ENCODE measurements at places on chromosomes 7 and 10.
A peak's percentile ranks its signal among the peaks of the same experiment; 100 is the strongest.

- H3K4me3 ChIP-seq: no peak overlapping the region
- no peak overlapping the region for H3K27ac ChIP-seq
- DNase-seq: no peak
- no peaks in the 10 kb centered on the region for H3K36me3 ChIP-seq
Measured at GRCh38 chr7:4189131-4189570, 492.9 kb upstream of the FOXK1 start.

DNA sequence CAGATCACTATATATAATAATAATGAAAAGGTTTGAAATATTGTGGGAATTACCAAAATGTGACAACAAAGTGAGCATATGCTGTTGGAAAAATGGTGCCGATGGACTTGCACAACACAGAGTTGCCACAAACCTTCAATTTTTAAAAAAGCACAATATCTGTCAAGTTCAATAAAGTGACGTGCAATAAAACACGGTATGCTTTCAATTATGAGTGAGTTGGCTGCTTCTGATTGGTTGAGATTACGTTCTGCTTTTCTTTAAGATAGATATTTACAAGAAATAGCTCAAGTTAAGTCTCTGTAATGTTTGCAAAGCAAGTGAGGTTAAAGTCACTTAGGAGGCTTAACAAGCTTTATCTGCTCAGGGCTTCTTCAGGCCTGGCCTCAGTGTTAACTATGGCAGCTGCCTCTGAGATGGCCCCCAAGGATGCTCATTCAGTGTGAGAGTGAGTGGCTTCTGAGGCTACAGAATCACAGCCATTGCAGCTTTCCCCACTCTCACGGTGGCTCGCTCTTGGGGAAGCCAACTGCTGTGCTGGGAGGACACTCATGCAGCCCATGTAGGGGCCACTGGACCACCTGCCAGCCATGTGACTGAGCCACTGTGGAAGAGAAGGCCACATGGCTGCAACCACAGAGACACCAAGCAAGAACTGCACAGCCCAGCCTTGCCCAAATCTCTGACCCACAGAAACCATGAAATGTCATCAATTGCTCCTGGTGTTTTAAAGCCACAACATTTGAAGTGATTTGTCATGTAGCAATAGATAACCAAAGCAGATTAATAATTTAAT, 78.3 kb upstream of the TMEM72 start:
- no peaks in the 10 kb centered on the region for H3K36me3 ChIP-seq
- H3K27ac ChIP-seq: no peak overlapping the region
- H3K4me1 ChIP-seq: no peaks in the 10 kb centered on the region
- no peak for DNase-seq
- H3K27me3 ChIP-seq: peaks cover 3% of the 10 kb centered on the region

GRCh38 chr7:130152493-130153210, 52.6 kb downstream of the TMEM209 start:
- no peaks in the 10 kb centered on the region for H3K4me1 ChIP-seq
- H3K27me3 ChIP-seq: no peaks in the 10 kb centered on the region
- DNase-seq: no peak
- H3K4me3 ChIP-seq: no peak overlapping the region

DNA sequence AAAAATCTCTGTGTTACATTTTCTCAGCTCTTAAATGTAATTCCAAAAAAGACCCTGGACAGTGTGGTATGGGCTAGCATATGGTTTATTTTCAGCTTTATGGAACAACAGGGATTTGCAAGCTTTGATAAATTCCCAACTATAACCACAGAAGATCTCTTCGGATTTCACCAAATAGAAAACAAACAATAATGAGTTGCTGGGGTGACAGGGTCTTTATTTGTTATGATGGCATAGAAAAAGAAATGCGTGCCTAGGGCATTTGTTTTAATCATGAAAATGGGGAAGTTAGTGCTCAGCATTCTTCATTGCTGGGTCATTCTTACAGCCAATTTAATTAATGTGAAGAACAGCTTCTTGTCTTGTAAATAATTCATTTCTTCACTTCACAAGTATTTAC, 139.0 kb downstream of the LRRN3 start:
- no peaks in the 10 kb centered on the region for H3K36me3 ChIP-seq
- no peak for DNase-seq
- H3K27me3 ChIP-seq: no peaks in the 10 kb centered on the region

DNA sequence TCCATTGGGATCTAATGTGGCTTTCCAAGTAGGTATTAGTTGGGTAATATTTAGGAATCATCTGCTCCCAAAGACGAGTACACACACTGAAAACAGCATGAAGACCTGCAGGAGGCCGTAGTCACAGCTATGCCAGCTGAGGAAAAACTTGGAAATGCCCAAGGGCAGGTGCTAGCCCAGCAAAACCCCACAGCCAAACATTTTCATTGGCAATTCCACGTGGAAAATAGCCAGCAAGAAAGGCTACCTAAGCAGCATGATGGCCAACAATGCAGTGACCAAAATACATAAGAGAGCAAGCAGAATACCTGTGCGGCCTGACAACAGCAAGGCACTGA, 32.7 kb downstream of the DOCK4 start:
- no peaks in the 10 kb centered on the region for H3K36me3 ChIP-seq
- H3K4me1 ChIP-seq: no peaks in the 10 kb centered on the region
- H3K27me3 ChIP-seq: peaks cover 16% of the 10 kb centered on the region
- no peak for DNase-seq
- no peak overlapping the region for H3K4me3 ChIP-seq
- no peak overlapping the region for H3K27ac ChIP-seq

DNA sequence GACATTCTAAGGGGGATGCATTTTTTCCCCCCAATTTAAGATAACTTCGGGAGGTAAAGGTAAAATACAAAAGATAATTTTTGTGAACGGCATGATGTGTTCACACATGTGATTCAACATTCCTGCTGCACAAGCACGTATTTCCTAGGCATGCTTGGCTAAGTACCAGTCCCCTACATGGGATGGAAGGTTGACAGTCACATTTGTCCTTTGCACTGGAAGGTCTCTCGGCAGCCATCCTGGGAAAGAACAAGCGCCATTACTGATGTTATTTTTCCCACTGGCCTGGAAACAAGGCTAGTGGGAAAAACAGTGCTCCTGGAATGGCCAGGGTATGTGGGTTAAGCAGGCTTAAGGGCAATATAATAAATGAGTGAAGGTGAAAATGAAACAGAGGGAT, 276.2 kb upstream of the AOAH start:
- no peaks in the 10 kb centered on the region for H3K27me3 ChIP-seq
- H3K27ac ChIP-seq: no peak overlapping the region
- no peak overlapping the region for H3K4me3 ChIP-seq

GRCh38 chr7:130667593-130668257, 823 bp downstream of the COPG2 start:
- H3K36me3 ChIP-seq: peaks cover 22% of the 10 kb centered on the region
- peak overlapping the region; percentile 28 for H3K27ac ChIP-seq
- peak overlapping the region; percentile 75 for H3K4me3 ChIP-seq
- DNase-seq: no peak
- no peaks in the 10 kb centered on the region for H3K27me3 ChIP-seq

GRCh38 chr7:116776046-116776445, 86.3 kb upstream of the CAPZA2 start:
- H3K4me3 ChIP-seq: no peak overlapping the region
- no peak for DNase-seq
- no peaks in the 10 kb centered on the region for H3K36me3 ChIP-seq
- no peaks in the 10 kb centered on the region for H3K4me1 ChIP-seq

DNA sequence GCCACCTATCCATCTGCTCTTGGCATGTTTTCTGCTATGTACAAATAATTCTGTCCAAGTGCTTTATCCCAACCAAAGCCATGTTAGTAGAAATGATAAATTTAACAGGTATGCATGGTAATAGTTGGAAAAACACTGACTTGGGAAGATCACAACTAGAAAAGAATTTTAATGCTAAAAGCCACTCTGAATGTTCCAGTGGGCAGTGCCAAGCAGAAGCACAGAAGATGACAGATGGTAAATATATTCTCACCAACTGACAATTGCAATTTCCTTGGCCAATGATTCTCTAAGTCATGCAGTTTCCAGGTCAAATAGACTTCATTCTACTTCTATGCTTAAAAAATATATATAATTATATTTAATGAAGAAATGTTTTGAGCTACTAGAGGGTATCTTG, 83.6 kb upstream of the SEMA3C start:
- no peaks in the 10 kb centered on the region for H3K4me1 ChIP-seq
- no peak overlapping the region for H3K4me3 ChIP-seq
- no peak overlapping the region for H3K27ac ChIP-seq
- H3K36me3 ChIP-seq: no peaks in the 10 kb centered on the region
- DNase-seq: no peak

- no peak for DNase-seq
- H3K4me1 ChIP-seq: peaks cover 5% of the 10 kb centered on the region
- H3K27me3 ChIP-seq: peaks cover 54% of the 10 kb centered on the region
- no peak overlapping the region for H3K4me3 ChIP-seq
Measured at GRCh38 chr10:3207351-3207750, 34.8 kb upstream of the PITRM1 start.

GRCh38 chr10:31581741-31582323, 262.8 kb downstream of the ZEB1 start:
- no peak overlapping the region for H3K4me3 ChIP-seq
- H3K27me3 ChIP-seq: no peaks in the 10 kb centered on the region
- no peak overlapping the region for H3K27ac ChIP-seq
- no peaks in the 10 kb centered on the region for H3K4me1 ChIP-seq

GRCh38 chr10:59698326-59698725, 11.3 kb downstream of the SLC16A9 start:
- H3K4me3 ChIP-seq: no peak overlapping the region
- H3K27me3 ChIP-seq: peaks cover 5% of the 10 kb centered on the region
- H3K4me1 ChIP-seq: no peaks in the 10 kb centered on the region
- H3K36me3 ChIP-seq: no peaks in the 10 kb centered on the region
- H3K27ac ChIP-seq: no peak overlapping the region
- DNase-seq: no peak

GRCh38 chr7:101813402-101814019, 3.9 kb upstream of the CUX1 start:
- peaks cover 24% of the 10 kb centered on the region for H3K4me1 ChIP-seq
- H3K27ac ChIP-seq: no peak overlapping the region
- no peaks in the 10 kb centered on the region for H3K27me3 ChIP-seq

- H3K27me3 ChIP-seq: peaks cover 7% of the 10 kb centered on the region
- H3K4me3 ChIP-seq: no peak overlapping the region
- no peaks in the 10 kb centered on the region for H3K36me3 ChIP-seq
- DNase-seq: peak; percentile 8
- H3K4me1 ChIP-seq: no peaks in the 10 kb centered on the region
Measured at GRCh38 chr7:28062197-28062991, 118.2 kb downstream of the JAZF1 start.

DNA sequence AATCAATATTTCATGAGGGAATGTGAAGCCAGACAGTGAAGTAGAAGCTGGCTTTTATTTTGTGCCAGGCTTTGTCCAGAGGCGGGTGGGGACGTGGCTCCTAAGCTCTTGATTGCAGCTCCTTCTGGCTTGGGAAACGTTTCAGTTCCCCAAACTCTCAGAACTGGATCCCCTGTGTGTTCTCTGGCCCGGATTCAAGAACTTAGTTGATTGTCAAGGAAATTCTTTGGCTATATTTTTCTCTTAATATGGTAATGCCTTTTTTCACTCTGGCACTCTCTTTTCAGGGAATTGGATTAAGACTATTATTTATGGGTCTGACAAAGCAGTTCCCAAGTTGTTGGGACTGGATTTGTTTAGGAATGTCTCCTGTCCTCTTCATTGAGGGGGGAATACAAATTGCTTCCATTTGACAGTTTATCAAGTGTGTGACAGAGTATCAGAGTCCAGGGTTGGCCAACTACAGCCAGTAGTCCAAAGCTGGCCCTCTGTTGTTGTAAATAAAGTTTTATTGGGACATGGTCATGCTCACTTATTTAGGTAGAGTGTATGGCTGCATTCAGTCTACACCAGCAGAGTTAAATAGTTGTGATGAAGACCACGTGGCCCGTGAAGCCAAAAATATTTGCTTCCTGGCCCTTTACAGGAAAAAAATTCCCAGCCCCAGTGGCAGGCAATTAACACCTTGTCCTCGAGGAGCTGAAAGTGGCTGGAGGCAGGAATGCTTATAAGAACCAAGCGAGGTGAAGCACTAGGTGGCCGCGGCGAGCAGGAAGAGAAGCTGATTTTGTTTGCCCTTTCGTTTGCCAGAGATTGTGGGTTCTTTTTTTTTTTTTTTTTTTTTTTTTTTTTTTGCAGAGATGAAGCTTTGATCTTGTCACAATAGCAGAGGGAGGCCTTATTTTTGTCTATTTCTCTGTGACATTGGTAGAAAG, 34.3 kb downstream of the HTRA1 start:
- H3K36me3 ChIP-seq: no peaks in the 10 kb centered on the region
- H3K27me3 ChIP-seq: peaks cover 2% of the 10 kb centered on the region
- no peaks in the 10 kb centered on the region for H3K4me1 ChIP-seq
- no peak overlapping the region for H3K4me3 ChIP-seq
- no peak overlapping the region for H3K27ac ChIP-seq
- DNase-seq: no peak

DNA sequence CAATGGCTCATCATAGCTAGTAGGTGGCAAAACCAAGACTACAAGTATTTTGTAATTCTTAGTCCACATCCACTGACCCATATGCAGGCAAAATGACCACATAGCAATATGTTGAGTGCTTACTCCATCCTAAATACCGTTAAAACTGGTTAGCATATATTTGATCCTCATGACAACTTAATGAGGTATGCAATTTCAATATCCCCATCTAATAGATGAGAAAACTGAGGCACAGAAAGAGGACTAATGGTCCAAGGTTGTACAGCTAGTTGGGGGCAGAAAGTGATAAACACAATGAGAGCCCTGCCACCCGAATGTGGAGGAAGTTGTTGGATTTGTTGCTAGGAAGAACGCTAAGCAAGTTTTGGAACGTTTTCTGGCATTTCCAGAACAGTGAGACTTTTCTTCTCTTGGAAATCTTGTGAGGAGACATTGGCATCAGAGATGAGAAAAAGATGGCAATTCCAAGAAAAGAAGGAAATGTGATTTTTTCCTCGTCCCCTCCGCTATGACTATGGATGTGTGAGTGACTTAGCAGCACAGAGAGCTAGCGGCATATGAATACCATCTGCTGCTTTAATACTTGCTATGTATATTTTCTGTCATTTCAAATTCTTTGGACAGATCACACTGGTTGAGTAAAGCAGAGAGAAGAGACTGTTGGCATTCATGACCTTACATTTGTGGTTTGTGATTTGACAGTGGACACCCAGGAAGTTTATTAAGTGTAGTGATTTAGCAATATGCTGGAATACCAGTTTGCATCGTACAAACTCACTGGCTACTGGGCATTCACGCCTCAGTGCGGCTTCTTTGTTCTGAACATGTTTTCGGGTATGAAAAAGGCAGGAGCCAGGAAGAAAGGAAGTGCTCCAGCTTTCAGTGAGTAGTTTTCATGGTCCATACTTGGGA, 51.5 kb downstream of the NRCAM start:
- H3K27ac ChIP-seq: no peak overlapping the region
- DNase-seq: no peak
- H3K4me3 ChIP-seq: no peak overlapping the region
- no peaks in the 10 kb centered on the region for H3K36me3 ChIP-seq
- H3K27me3 ChIP-seq: peaks cover 45% of the 10 kb centered on the region
- no peaks in the 10 kb centered on the region for H3K4me1 ChIP-seq

Data from K562 (cell line).